ENCODE measurements at places on chromosomes 11 and 22.

GRCh38 chr11:33735271-33736147, 714 bp downstream of the CD59 start:
- DNase-seq, result peak; percentile 60

- DNase-seq, result no peak
Observed at GRCh38 chr22:45787759-45788158, 116.1 kb downstream of the ATXN10 start.

- no peak for DNase-seq
Observed at GRCh38 chr11:73586791-73587190, 11.1 kb downstream of the FAM168A start.

DNA sequence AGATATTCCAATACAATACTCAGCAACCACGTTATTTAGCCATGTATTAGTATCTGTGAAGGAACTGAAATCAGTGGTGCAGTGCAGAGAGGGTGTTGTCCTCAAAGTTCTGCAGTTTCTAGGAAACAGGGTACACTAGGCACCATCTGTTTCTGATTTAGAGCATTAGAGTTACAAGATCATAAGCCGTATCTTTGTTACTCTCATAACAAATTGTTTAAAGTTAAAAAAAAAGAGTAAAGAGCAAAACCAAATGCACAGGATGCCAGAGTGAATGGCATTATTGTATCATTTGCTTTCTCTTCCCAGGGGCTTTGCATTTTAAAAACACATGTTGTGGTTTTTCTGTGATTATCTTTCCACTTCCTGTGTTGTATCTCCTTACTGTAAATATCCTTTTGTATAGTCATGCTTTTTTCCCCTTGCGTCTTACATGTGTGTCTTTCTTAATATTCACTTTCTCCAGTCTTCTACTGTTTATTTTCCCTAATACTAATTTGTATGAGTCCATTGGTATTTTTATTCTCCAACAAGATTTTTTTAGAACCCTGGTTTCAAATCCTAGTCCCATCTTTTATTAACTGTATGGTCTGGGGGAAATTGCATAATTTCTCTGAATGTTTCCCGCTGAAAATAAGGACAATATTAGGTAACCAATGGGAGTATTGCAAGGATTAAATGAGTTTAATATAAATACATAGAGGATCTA, 15.2 kb upstream of the NUP160 start:
- no peak for DNase-seq

DNA sequence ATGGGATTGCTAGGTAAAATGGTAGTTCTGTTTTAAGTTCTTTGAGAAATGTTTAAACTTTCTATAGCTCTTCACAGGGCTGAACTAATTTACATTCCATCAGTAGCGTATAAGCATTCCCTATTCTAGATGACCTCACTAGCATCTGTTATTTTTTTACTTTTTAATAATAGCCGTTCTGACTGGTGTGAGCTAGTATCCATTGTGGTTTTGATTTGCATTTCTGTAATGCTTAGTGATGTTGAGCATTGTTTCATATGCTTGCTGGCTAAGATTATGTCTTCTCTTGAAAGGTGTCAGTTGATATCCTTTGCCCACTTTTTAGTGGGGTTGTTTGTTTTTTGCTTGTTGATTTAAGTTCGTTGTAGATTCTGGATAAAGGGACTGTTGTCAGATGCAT, 35.9 kb downstream of the MMP27 start:
- DNase-seq, result no peak
